ENCODE measurements at places on chromosomes 13 and 19.
A peak's percentile ranks its signal among the peaks of the same experiment; 100 is the strongest.

DNA sequence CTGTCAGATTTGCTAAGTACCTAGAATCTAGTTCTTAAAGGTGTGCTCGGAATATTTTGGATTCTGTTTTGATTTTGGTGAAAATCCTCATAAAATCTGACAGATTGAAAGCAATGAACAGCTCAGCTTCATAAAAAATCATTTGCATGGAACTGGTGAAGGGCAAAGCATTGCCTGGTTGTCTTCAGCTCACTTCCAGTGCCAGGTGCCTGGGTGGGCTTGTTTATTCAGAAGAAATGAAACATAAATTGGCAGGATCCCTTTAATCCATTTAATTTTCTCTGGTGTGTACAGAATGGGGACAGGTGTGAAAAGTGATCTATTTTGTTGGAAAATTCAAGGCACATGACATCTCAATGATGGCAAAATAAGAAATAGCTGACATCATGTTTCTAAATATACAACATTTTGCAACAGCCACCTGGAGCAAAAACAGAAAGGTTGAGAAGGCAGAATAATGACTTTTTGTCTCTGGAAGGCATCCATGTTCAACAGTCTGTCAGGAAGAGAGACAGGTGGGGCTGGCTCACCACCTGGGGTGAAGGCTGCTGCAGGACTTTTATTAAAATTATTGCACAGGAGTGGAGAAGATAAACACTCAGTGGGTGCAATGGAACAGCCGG, 52.2 kb downstream of the RFC3 start:
- no peak overlapping the region for H3K27ac ChIP-seq
- H3K4me3 ChIP-seq, result no peak overlapping the region
- H3K27me3 ChIP-seq, result no peaks in the 10 kb centered on the region
- H3K36me3 ChIP-seq, result peaks cover 5% of the 10 kb centered on the region
- DNase-seq, result no peak

- H3K4me3 ChIP-seq, result no peak overlapping the region
- no peaks in the 10 kb centered on the region for H3K27me3 ChIP-seq
- no peaks in the 10 kb centered on the region for H3K4me1 ChIP-seq
- H3K36me3 ChIP-seq, result no peaks in the 10 kb centered on the region
Observed at GRCh38 chr13:66532845-66533244, 697.3 kb downstream of the PCDH9 start.

GRCh38 chr19:37867831-37868230, 38.6 kb downstream of the WDR87 start:
- H3K4me3 ChIP-seq, result no peak overlapping the region
- H3K27ac ChIP-seq, result no peak overlapping the region
- H3K4me1 ChIP-seq, result no peaks in the 10 kb centered on the region
- no peak for DNase-seq
- peaks cover 17% of the 10 kb centered on the region for H3K36me3 ChIP-seq

DNA sequence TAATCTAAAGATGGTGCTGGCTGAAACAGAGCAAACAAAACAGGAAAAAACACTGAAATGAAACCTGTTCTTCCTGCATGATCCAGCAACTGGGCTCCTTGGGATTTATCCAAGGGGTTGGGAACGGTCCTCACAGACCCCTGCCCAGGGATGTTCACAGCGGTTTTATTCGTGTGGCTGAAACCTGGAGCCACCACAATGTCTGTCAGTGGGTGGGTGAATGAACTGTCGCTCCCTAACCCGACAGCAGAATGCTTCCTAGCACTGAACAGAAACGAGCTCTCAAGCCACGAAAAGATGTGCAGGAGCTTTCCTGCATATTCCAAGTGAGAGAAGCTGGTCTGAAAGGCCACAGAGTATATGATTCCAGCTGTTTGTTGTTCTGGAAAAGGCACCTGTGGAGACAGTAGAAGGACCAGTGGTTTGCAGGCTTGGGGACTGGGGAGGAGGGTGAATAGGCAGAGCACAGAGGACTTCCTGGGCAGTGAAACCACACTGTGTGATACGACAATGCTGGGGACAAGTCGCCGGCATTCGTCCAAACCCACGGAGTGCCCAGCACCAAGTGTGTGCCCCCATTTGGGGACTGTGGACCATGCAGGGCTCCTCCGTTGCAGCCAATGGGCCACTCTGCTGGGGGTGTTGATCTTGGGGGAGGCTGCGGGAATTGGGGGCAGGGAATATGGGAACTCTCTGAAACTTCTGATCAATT, 73.9 kb downstream of the TEX29 start:
- no peaks in the 10 kb centered on the region for H3K27me3 ChIP-seq
- peaks cover 3% of the 10 kb centered on the region for H3K4me1 ChIP-seq
- DNase-seq, result no peak
- peak overlapping the region; percentile 34 for H3K27ac ChIP-seq
- no peak overlapping the region for H3K4me3 ChIP-seq

GRCh38 chr13:72849571-72849970, 67.6 kb downstream of the PIBF1 start:
- no peak for DNase-seq
- peaks cover 11% of the 10 kb centered on the region for H3K4me1 ChIP-seq
- H3K4me3 ChIP-seq, result no peak overlapping the region
- no peaks in the 10 kb centered on the region for H3K27me3 ChIP-seq

DNA sequence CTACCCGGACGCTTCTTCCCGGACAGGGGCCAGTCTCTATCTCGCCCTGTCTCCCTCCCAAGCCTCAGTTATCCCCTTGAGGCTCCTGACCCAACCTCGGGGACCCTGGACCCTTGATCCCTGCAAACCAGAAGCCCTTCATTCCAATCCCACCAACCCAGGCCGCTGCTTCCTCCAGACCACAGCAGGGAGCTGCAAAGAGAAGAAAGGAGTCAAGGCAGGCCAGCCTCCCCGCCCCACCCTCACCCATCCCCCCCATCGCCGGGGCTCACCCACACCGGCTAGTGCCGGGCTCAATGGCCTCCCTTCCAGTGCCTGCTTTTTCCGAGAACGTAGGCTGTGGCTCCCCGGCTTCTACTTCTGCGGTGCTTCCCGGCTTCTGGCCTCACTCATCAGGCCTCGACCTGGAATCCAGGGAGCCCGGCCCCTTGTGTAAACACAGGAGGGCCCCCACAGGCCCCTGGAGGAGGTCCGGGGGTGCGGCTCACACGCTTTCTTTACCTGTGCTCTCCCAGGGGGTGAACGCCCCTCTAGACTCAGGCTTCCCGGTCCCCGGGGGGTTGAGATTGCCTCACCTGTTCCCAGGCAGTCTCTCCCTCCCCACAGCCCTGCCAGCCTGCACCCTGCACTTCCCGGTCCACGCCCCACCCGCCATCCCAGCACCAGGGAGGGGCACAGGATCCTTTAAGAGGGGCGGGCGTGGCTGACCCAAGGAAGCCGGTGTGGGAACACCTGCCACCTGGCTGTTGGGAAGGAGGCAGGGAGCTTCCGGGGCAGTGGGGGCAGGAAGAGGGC, at the start of gene FAM83E:
Gene FAM83E (minus strand): TSS at position 641 of the 795 bp plus-strand sequence. CDS start 1,704 bp downstream, outside the sequence.
- H3K27ac ChIP-seq, result no peak within 1 kb of the TSS
- no peak within 1 kb of the TSS for H3K4me3 ChIP-seq
- H3K4me1 ChIP-seq, result peaks cover 34% of the 10 kb centered on the region
- no peaks in the 10 kb centered on the region for H3K27me3 ChIP-seq
- DNase-seq, result no peak

- peaks cover 4% of the 10 kb centered on the region for H3K27me3 ChIP-seq
- peaks cover 6% of the 10 kb centered on the region for H3K4me1 ChIP-seq
Observed at GRCh38 chr19:8361921-8362793, 1.8 kb upstream of the ANGPTL4 start.

DNA sequence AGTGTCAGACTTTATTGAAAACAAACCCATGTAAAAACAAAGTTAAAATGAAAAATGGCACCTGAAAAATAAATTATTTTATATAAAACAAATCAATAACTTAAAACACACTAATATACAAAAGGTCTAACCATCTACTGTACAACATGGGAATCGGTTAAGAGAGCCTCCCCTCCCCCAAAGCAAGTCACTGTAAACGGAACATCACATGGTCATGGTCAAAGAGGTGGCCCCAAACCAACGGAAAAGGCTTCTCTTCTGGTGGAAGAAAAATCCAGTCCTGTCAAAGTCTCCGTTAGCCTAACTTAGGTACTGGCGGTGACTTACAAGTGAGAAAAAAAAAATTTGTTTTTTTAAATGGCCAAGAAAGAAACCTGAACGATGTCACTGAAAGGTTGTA, 15.7 kb upstream of the TIMM44 start:
- DNase-seq, result no peak
- H3K27me3 ChIP-seq, result no peaks in the 10 kb centered on the region
- H3K36me3 ChIP-seq, result no peaks in the 10 kb centered on the region
